ENCODE measurements at places on chromosomes 16 and 17.

DNA sequence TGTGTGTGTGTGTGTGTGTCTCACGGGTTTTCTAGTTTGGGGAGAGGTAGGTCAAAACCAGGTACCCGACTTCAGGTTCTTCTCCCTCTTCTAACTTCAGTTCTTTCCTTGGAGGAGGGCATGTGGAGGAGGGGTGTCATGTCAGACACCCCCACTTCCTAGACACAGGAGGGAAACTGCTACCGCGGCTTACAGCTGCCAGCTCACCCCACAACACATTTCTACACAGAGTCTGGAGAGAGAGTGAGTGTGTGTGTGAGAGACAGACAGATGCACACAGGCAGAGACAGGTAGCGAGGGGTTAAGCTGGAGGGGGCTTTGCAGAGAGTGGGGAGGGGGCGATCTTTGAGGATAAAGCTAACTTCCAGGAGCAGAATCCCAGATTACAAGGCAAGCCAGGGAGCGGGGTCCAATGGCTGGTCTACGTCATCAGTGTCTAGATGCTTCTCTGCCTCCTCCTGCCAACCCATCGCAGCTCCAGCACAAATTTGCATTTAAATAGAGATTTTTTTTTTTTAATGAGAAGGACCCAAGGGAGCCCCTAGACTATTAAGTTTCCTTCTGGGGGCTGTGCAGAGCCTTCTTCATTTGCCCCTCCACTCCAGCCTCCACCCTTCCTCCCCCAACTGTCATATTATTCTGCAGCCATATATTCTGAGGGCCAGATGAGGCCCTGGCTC, 48.9 kb downstream of the MRM1 start:
- no peak for DNase-seq

- no peak for DNase-seq
These were observed 92.9 kb downstream of the SMG6 start for GRCh38 chr17:2210726-2211125.

DNA sequence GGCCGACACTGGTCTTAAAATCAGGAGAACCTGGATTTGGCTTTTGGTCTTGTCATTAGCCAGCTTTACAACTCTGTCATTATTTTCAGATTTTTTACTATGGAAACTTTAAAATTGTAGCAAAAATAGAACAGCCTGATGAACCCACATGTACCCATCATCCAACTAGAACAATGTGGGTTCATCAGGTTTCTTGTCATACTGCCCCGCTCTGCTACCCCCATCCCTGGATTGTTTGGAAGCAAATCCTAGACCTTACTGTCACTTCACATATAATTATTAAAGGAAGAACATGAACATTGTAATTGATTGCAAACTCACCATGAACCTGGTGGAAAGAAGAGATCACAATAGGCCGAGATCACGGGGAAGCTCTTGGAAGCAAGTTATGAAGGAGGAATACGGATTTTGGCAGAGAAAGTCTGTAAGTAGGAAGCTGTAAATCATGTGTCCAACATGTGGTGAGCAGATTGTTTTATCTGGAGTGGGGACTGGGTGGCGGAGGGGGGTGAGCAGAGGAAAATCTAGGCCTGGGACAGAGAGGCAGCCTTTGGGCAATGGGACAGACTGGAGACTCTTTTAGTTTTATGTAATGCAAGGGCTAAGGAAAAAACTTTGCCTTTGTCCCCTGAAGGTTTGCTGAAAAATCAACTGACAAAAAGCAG, 67.0 kb downstream of the PITPNC1 start:
- no peak for DNase-seq

DNA sequence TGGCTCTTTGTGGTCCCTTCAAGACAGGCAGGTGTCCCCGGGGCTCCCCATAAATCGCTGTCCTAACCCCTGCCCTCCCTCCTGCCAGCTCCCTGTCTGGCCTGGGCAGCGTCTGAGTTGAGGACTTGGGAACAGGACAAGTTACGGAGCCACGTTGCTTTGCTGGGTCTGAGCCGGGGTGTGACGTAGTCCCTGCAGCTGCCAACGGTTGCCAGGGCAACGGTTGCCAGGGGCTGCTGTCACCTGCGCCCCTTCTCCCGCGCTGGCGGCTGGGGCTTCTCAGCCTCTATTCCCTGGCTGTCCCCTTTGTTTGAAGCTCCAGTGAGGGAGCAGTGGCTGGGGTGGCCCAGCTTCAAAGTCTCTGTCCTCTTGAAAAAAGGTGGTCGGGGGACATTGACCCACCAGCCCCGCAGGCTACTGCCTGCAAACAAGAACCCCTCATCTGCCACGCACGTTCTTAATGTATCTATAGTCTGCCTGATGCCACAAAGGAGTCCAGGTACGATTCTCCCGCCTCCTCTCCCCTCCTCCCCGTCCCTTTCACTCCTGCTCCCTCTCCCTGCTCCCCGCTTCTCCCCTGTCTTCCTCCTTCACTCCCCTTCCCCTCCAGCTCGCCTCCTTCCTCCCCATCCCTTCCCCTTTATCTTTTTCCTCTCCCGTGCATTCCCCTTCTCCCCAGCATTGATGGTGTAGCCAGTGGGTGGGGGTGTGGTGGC, 10.9 kb downstream of the ADGRG1 start:
- DNase-seq: no peak

DNA sequence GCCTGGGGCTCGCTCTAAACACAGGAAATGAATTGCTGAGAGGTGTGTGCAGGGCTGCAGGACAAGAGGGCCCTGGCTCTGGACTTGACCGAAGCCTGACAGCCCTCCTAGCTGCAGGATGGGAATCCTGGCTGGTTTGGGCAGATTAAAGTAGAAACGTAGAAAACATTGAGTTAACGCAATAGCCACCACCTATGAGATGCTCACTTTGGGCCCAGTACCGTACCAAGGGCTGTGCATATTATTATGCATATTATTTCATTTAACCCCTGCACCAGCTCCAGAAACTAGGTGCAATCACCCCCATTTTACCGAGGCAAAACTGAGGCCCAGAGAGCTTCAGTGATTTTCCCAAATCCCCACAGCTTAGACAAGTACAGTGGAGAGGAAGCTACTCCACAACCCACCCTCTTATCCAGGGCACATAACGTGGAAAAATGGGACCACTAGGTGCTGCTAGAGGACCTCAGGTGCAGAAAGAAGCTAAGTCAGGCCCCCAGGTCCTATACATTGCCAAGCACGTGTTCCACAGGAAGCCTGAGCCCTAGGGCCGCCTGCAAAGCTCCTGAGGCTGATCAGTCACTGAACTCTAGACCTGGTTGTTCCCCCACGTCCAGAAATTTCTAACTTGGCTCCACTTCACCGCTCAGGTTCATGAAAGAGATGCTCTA, 79.2 kb downstream of the MYH11 start:
- no peak for DNase-seq

DNA sequence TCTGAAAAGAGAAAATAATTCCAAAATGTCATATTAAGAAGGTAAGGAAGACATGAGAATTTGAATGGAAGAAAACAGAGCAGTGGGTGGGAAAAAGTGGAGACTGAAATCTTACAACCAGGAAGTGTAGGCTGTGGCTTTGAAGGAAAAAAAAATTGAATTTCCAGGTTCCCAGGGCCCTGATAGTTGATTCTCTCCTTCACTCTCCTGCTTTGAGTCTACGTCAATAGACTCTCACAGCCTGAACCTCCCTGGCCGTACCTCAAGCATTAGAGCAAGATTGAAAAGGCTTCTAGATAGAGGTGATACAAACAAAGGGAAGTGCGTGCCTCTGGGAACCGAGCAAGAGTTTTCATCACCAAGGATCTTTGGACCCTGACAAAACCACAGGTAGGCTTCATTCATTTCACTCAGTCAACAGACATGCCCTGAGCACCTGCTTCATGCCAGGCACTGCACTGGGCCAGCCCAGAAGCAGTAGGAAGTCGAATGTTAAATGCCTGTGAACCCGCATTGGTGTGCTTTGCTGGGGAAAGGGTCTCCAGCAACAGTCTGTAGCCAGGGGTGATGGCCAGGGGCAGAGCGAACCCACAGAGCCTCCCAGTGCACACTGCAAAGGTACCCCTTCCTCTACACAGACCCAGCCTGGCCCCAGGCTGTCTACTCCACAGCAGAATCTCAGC, 163.9 kb downstream of the SLC39A11 start:
- no peak for DNase-seq

DNA sequence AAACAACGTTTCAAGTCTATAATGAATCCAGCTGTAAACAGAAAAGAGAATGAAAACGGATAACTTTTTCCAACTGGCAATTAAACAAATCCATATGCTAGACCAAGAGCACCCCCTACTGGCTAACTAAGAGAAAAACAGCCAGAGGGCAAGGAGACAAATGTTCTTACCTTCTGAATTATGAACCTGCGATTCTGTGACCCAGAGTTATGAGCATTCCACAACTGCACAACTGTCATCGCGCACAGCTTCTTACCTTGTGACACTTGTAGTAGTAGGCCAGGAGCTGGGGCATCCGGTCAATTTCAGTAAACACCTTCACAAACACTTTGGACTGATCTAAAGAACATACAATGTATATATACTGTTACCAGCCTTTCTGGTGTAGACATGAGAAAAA, 18.6 kb downstream of the COG7 start:
- DNase-seq: no peak

DNA sequence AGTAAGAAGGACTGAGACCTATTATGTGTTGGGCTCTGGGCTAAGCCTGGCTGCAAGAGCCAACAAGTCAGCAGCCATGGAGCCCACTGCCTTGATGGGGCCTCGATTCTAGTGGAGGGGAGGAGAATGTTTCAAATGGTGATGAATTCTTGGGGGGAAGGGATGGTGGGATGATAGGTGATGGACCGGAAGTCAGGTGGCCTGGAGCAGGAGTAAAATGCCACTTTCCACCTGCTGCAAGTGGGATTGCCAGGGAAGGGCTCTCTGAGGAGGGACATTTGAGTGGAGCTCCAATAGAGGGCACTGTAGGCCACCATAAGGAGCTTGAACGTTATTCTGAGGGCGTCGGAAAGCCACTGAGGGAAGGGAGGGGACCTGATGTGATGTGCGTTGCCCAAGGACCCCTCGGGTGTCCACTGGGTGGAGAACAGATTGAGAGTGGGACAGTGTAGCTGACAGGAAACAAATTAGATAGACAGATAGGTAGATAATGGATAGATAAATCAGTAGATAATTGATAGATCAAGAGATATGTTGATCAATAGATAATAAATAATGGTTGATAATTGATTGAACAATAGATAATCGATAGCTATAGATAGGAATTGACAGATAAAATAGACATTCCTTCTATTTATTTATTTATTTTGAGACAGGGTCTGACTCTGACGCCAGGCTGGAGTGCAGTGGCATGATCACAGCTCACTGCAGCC, 18.2 kb upstream of the NXPH3 start:
- peak; percentile 24 for DNase-seq

DNA sequence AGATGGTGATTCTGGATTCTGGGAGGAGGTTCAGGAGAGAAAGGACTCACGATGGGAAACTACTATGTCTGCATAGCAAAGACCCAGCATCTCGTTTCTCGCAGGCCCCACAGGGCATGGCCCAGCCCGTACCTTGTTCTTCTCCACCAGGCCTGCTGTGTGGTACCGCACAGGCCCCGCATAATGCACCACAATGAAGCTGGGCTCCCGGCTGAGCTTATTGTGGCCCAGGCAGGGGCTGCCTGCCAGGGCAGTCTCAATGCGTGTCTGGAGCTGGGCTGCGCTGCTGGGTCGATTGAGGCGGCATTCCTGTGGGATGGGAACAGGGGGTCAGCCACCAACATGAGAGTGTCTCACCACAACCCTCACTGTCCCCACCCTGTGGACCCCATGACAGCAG, 20.4 kb downstream of the ZNHIT3 start:
- DNase-seq: no peak

DNA sequence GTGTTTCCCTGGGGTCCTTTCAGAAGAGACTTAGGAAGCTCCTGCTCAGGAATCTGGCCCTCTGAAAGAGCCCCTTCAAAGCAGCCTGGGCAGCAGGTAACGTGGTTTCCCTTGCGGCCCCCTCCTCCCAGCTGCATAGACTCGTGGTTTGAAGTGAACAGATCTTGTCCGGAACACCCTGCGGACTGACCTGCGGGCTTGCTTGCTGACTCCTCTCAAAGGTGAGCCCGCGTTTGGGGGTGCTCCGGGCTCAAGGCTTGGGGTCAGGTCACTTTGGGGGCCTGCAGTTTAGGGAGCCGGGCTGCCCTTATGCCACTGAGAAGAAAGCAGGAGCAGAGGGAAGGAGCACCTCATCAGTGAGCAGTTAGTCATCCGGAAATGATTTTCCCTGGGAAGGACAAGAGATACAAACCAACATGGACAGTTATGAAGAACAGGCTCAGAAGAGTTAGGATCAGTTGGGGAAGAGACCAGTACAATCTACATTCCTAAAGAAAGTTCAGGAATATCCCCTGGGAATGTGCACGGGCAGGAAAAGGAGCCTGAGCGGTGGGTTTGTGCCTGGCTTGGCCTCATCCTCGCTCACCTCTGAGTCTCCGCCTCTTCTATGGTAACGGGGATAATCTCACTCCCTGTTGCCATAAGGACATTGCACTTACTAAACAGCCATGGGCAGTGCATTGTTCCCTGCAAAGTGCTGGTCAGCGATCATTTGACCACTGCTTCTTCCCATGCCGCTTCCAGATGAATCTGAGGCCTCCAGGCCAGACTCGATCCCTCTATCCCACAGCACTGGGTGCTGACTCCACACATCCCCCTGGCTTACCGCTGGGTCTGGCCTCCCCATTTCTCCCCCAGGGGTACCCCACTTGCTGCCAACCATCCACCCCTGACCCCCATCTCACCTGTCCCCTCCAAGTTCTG, 10.0 kb downstream of the LDHD start:
- DNase-seq: no peak

- no peak for DNase-seq
These were observed 4.9 kb downstream of the INO80E start for GRCh38 chr16:30000735-30001631.

DNA sequence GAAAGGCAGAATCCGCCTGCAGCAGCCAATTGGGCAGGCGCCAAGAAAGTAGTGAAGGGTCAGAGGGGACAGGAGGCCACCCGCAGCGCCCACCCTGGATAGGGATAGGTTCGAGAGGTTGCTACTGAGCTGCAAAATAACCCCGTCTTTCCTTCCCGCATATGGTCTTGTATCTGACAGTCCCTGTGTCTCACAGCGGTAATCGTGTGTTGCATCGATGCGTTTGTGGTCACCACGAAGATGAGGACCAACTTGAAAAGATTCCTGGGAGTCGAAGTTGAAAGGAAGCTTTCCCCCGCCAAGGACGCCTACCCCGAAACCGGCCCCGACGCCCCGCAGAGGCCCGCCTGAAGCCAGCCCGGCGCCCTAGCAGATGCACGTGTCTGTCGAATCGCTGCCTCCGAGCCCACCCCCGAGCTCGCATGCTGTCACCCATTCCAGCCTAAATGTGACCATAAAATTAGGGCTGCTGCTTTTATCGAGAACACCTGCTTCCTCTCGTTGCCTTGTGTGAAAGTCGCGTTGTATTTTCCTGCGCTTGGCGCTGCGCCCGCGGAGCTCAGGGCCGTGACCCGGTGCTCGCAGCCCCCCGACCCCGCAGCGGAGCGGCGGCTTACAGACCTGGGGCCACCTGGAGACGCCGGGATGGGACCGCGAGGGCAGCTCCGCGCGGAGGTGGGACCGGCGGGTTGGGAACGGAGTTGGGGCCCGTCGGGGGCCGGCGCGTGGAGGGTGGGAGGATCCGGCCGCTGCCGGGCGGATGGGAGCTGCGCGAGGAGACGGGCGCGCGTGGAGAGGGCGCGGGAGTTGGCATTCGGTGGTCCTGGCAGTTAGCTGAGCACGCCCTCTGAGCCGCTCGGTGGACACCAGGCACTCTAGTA, at the start of gene CMTM2:
TSS of gene CMTM2 (plus strand) at position 813 of the 881 bp plus-strand sequence. CDS start 145 bp downstream, outside the sequence.
- DNase-seq: peak; percentile 26

- DNase-seq: peak; percentile 30
These were observed 6.0 kb downstream of the NDUFAF8 start for GRCh38 chr17:81245024-81245664.

GRCh38 chr17:32341857-32342602, at the start of gene C17orf75:
TSS of gene C17orf75 (minus strand) at chr17:32342173. CDS start at chr17:32342139, 34 bp downstream.
- DNase-seq: peak; percentile 84

All from activated naive CD4-positive, alpha-beta T cell treated with Interleukin-2 at 50 U/mL for 16 hours (primary cell).